Pulmonary artery endothelial cell (primary cell): ENCODE measurements at places on chromosomes 16 and 17. TPM values are rescaled to one million over a fixed set of nuclear protein-coding genes. Genes with fewer than 3 reads are reported as not detected.

Gene ZP2
- total RNA-seq = not detected in 2 replicates

Gene CAPNS2
- 0.66 and 1.9 TPM in 2 replicates for total RNA-seq

- no peak for DNase-seq
Observed at GRCh38 chr17:75553295-75554110, 28.0 kb downstream of the LLGL2 start.

Gene KCNH4
- total RNA-seq = 0.04 TPM in 1 of 2 replicates, not detected in the other

- no peak for DNase-seq
Observed at GRCh38 chr16:47037396-47037745, 63.9 kb upstream of the DNAJA2 start.

Gene TEFM
- 9.0 and 11.7 TPM in 2 replicates for total RNA-seq

GRCh38 chr17:68800751-68801150 is 154.4 kb downstream of the ABCA8 start:
- no peak for DNase-seq

DNA sequence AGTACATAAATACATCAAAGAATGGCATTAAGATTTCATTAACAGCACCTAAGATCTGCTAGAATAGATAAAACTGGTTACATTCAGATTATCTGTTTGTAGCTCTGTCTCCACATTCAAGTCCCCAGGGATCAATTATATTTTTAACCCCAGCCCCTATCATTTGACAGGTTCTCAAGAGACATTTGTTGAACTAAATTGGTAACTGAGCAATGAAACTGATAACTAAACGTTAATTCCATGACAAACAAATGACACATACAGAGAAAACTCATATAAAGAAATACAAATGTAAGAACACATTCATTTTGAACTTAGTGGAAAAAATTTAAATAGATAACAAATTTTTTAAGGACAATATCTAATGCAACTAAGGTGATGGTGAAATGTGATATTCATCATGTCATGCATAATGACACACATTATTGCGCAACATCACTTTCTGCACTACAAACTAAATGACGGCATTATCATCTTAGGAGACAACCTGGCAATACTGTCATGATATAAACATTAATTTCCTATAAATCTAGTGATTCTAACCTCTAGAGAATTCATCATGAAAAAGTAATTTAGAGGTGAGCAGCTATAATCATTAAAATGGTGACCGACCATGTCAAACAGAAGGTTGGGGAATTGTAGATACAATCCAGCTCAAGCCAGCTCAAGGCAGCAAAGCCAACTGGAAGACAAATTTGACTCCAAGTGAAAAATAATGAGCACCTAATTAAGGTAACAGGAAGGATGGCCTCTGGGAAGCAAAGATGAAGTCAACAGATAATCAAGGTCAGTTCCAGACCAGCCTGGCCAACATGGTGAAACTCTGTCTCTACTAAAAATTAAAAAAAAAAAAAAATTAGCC is 9.5 kb downstream of the ARHGAP17 start:
- DNase-seq = no peak

GRCh38 chr17:32546031-32546444 is 59.2 kb downstream of the CDK5R1 start:
- no peak for DNase-seq
